Frontal cortex (tissue), 4 donors: ENCODE measurements at places on chromosomes 11 and 22.

DNA sequence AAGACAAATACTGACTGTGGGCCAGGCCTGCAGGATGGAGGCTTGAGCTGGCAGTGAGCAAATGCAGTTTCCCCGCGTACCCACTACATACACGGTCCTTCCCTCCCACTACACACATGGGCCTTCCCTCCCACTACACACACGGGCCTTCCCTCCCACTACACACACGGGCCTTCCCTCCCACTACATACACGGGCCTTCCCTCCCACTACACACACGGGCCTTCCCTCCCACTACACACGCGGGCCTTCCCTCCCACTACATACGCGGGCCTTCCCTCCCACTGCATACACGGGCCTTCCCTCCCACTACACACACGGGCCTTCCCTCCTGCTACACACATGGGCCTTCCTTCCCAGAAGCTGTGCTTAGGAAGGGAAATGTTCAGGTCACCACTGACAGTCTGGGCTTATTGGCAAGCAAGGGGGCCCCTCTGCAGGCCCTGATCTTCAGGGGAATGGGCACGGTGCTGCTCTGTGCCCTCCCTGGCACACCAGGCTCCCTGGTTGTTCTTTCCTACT lies 10.8 kb downstream of the DNAL4 start:
- no peak for DNase-seq

- DNase-seq: no peak
These were observed 76.5 kb upstream of the ARFGAP3 start for GRCh38 chr22:42933485-42934091.

GRCh38 chr11:6542727-6543126 lies 45.6 kb downstream of the DNHD1 start:
- no peak for DNase-seq

GRCh38 chr11:36306888-36307287 lies 10.8 kb downstream of the PRR5L start:
- DNase-seq: no peak

GRCh38 chr11:73350908-73351636 lies 25.1 kb upstream of the RELT start:
- peak; percentile 73 for DNase-seq

DNA sequence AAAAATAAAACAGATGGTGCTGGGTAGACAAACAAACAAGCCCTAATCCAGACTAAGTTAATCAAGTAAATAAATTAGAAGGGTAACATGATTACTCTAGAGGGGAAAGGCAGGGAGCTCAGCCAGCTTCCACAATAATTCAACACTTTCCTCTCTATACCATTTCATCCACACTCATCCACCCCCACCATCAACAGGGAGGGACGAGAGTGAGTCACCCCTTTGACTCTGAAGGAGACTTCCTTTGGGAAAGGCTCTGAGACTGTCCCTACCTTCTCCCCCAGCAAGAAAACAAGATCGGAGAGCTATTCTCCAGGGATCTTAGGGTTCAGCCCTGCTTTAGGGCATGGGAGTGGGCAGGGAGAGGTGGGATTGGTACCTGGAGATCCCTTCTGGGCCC lies 33.1 kb downstream of the TRIM66 start:
- DNase-seq: no peak

- DNase-seq: peak; percentile 60
These were observed 2.5 kb downstream of the ROBO3 start for GRCh38 chr11:124867700-124868099.
